ENCODE measurements at places on chromosomes 1 and 21.

DNA sequence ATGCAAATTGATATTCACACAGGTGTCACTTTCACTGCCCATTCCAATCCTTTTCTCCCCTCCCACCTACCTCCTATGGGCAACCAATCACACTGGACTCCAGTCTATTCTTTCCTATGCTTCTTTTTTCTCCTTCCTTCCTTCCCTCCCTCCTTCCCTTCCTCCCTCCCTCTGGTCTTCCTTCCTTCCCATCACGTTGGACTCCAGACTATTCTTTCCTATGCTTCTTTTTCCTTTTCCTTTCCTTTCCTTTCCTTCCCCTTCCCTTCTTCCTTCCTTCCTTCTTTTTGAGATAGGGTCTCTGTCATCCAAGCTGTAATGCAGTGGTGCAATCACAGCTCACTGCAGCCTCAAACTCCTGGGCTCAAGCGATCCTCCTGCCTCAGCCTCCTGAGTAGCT lies 64.6 kb downstream of the GNG4 start:
- DNase-seq, result no peak

GRCh38 chr1:26029864-26030481 lies 8.4 kb downstream of the EXTL1 start:
- DNase-seq, result no peak

DNA sequence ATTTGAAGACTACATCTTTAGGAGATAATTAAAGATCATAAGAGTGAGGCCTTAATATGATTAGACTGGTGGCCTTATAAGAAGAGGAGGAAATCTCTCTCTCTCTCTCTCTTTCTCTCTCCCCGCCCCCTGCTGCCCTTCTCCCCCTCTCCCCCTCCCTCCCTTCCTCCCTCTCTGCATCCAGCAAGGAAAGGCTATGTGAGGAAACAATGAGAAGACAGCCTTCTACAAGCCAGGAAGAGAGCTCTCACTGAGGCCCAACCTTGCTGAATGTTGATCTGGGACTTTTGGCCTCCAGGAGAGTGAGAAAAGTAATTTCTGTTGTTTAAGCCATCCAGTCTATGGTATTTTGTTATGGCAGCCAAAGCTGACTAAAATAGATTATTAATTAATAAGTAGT lies 21.6 kb downstream of the FOXD3 start:
- DNase-seq, result no peak

DNA sequence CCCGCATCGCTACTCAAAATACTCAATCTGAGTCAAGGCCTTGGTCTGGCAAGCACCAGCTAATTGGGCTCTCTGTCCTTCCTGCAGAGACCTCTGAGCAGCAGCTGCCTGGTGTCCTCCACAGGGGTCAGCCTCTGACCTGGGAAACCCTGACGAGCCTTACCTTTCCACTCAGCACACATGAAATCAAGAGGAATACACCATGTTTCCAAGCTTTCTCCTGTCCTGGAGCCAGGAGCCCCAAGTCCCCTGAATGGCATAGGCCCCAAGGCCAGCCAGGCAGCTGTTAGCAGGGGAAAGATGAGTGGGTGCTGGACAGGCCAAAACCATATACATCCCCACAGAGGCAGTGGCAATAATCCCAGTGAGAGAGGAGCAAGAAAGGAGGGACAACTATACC lies 27.2 kb upstream of the TSPEAR start:
- DNase-seq, result no peak
